Inflammatory macrophage (primary cell): ENCODE measurements at places on chromosomes 2 and 18.

GRCh38 chr18:11533942-11534496 is 75.4 kb upstream of the SLC35G4 start:
- no peak for DNase-seq

DNA sequence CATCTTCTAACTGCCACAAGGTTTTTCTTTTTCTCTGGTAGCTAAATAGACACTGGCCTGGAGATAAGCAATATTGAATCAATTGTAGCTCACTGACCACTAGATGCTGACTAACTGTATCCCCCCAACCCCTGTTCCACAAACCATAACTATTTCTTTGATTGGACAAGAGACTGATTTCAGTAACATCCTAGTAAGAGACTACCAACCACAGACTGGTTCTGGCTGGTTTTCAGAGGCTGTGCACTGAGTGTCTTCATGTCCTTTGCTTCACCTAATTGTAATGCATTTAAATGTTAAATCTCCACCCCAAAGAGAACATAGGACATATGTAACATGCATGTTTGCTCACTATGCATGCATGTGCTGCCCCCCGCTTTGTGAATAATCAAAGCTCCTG is 3.2 kb upstream of the AAK1 start:
- no peak for DNase-seq

- no peak for DNase-seq
Measured at GRCh38 chr2:212953170-212953920, 198.1 kb downstream of the IKZF2 start.

DNA sequence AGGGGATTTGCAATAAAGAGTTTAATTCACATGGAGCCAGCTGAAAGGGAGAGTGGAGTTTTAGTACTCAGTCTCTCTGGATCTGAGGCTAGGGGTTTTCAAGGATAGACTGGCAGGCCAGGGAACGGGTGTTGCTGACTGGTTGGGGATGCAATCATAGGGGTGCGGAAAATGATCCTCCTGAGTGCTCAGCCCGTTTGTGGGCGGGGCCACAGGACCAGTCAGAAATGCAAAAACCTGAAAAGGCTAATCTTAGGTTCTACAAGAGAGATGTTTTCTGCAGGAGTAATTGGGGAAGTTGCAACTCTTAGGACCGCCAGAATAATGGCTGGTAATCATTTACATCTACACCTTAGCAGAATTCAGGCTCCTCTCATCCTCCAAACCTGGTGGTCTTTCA is 2.5 kb downstream of the NFU1 start:
- no peak for DNase-seq

DNA sequence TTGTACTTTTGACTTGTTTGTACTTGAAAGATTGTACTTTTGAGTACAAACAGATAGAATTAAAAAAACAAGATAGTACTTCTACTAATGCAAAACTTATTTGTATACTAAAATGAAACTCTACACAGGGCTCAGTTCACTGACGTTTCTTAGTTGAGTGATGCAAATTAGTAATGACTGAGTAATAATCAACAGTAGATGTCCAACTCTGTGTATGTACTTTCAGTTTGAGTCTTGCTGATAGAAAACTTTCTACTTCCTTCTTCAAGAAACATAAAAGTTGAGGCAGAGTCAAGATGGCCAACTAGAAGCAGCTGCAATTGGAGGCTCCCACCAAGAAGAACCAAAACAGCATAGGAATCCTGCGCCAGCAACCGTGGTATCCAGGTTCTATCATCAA is 585.0 kb downstream of the NR4A2 start:
- no peak for DNase-seq
